Stimulated activated CD8-positive, alpha-beta memory T cell treated with anti-CD3 and anti-CD28 coated beads, Interleukin-15, amount 100 ng/mL, for 24 hours (primary cell): ENCODE measurements at places on chromosomes 2 and 18.

DNA sequence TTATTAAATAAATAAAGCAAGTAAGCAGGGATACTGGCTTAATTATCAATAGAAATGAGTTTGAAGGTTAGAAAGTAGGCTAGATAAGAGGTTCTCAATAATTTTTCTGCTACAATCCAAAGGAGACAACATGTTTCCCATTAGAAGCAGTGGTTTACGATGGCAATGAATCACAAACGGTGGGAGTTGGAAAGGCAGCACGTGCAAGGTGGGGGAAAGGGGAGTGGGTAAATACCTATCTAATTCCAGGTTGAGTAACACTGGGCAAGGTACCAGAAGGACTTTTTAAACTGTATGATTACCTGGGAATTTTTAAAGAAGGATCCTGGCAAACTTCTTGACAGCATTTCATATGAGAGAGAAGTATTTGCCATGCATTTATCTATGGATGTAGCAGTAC lies 289.9 kb downstream of the NBAS start:
- DNase-seq: no peak

DNA sequence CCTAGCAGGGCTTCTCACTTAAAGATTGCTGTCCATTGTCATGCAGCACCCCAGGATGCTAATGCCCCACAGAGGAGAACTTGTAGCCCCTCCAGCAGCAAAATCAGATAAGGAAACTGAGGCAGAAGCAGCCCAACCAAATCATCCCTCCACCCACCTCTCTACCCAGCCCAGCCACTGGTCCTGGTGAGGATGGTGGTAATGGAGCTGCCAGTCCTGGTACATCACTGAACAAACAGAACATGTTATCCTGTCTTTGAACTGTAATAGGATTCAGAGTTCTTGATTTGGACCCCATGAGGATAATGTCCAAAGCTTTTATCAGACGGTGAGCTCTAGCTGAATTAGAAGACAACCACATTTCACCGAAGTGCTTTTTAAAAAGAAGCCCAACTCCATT lies 113.2 kb downstream of the MRO start:
- DNase-seq: no peak

DNA sequence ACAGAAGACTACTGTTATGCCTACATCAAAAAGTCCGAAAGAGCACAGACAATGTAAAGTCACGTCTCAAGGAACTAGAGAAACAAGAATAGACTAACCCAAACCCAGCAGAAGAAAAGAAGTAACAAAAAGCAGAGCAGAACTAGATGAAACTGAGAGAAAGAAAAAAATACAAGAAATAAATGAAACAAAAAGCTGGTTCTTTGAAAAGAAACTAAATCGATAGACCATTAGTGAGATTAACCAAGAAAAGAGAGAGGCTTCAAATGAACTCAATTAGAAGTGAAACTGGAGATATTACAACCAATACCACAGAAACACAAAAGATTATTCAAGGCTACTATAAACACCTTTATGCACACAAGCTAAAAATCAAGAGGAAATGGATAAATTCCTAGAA lies 271.8 kb downstream of the MBD2 start:
- DNase-seq: no peak

DNA sequence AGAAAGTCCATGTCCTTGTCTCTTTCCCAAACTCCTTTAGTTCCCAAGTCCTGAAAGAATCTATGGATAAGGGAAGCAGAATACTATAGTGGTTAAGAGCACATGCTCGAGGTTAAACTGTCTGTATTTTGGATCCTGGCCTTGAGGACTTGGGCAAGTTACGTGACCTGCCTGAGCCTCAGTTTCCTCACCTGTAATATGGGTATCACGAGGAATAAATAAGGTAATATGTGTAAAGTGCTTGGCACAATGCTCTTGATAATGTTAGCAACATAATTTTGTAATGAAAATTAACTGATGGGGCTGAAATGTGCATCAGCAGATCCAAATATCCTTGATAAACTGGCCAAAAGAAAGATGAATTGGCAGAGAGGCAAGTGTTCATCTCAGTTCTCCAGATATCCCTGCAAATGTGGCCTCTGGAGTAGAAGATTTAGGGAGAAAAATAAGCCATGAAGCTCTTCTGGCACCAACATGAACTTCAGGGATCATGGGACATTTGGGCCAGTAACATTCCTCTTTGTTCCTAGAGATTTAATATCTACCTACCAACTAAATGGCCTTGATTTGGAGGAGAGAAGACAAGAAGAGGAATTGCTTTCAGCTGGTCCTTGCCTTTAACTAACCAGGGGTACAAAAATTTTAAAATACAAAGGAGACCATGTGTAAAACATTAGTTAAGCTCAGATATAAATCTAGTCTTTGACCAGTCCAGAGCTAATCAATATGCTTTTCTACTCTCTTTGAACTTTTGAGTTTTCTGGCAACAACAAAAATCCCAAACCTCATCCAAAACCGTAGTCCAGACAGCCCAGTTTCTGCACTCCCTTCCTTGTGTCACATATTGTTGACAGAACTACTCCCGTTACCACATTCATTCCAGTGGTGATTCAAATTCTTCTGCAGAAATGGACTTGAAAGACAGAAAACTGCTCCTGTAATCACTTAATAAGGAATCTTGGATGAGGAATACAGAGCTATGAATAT lies 52.7 kb upstream of the EML4 start:
- DNase-seq: no peak

GRCh38 chr2:62604336-62604735 lies 98.3 kb upstream of the TMEM17 start:
- DNase-seq: no peak

DNA sequence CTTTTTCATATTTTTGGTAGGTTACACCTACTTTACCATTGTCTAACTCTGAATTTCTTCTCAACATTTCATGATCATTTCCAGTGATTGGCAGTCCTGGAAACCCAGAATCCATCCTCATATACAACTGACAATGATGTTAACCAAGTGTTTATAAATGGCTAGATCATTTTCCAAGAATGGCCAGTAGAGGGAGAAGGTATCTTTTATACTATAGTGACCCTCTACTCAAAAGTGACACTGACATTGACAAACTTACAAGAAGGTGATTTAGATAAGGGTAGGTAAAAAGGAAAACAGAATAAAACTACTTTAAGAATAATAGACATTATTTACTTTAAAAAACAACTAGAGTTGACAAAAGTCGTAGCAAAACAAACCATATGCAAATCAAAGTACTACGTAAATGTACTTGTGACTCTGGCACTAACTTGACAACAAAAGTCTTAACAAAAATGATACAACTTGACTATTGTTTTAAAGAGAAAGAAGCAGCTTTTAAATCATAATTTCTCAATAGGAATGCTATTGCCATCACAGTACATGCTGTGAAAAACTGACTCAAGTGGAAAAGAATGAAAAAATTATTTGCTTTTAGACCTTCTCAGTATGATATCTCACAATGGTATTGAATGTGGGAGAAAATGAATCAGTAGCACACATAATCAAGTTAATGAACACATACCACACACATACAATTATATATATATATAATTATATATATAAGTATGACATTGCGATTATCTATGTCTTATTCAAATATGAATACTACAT lies 76.6 kb upstream of the GRB14 start:
- no peak for DNase-seq

DNA sequence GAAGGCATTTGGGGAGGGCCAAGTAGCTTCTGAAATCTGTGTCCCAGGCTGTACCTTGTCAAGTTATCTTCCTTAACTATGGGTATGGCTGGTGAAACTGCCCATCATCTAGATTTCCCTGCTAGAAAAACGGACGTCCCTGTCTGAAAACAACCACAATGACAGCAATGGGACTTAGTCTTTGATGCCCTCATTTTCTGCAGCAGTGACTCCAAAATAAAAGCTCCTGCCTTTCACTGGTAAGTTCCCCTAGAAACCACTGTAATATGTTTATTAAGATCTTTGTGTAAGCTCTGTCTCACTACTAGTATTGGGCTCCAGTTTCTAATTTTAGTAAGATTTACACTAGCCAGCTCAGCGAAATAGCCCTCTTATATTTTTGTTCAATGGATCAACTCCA lies 47.2 kb upstream of the GORASP2 start:
- DNase-seq: no peak
